ENCODE measurements at places on chromosomes 16 and 17. TPM values are rescaled to one million over a fixed set of nuclear protein-coding genes. Genes with fewer than 3 reads are reported as not detected.

DNA sequence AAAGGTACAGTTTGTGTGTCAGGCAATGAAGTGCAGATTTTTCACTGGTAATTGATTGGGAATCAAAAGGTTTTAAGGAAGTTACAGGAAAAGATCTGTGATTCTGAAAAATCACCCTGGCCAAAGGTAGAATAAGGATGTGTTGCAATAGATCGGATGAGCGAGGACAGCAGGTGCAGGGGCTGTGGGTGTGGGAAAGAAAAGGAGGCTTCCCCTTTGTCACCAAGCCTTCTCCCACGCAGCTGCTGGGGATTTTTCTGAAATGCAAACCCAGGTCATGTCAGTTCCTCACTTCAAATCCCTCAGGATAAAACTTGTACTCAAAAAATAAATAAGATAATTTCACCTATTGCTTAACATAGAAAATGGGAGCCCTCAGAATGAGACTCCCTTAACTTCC, 47.9 kb upstream of the ARHGAP17 start:
- no peak for DNase-seq

DNA sequence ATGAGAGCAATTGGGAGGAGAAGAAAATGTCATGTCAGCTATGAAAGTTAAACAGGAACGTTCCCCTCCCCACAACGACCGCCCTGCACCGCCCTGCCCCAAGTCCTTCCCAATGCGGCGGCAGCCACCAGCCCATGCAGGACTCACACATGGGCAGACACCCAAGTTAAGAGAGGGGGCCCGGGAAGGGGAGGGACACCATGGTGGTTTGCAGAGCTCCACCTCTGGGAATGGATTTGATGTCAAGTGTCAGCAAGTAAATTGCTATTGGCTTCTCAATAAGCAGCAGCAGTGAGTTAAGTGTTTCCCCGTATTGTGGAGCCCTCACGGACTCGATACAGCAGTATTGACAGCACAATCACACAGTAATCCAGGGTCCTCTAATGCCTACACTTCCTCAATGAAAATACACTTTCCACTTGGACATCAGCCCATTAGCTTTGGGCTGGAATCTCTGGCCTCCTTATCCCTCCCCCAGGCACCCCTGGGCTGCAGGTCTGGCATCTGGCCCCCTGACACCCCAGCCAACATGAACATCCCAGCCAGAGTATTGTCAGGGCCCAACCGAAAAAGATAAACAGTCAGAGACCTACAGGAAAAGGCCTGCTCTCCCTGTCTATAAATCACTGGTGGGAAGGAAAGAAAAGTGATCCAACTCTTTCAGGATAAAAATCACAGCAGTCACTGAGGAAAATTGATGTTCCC, 22.6 kb downstream of the ZFHX3 start:
- DNase-seq: peak; percentile 48

GRCh38 chr16:4263504-4264436, 9.1 kb downstream of the TFAP4 start:
- DNase-seq: peak; percentile 77

DNA sequence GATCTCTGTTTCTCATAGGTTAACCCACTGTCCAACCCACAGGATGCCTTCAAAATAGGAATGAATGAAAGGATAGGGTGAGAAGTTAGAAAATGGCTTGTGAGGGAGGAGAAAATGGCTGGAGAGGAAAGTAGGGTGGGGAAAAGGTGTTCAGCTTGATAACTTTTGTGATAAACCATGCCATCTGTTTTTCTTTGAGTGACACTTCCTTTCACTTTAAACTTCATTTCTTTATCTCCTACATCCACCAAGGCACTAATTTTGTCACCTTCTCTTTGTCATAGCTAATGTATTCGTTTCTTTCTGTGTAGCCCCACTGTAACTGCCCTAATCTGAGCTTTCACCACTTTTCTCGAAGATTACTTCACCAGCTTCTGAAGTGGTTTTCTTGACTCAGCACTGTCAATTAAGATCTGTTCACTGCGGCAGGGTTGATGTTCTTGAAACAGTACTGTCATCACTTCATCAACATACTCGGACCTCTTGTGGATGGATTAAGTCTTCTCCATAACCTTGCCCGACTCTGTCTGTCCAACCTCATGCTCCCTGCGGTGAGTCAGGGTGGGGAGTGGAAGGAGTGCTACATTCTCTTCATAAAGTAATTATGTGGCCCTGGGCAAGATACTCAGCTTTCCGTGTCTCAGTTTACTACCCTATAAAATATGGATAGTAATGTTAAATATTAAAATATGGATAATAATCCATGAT, 5.5 kb upstream of the KRT10 start:
- no peak for DNase-seq

GRCh38 chr17:47733674-47734410, 806 bp downstream of the TBX21 start:
- DNase-seq: no peak

GRCh38 chr17:55319933-55320593, 55.3 kb downstream of the HLF start:
- no peak for DNase-seq

GRCh38 chr17:57877803-57878377, 28.0 kb upstream of the MRPS23 start:
- DNase-seq: no peak

DNA sequence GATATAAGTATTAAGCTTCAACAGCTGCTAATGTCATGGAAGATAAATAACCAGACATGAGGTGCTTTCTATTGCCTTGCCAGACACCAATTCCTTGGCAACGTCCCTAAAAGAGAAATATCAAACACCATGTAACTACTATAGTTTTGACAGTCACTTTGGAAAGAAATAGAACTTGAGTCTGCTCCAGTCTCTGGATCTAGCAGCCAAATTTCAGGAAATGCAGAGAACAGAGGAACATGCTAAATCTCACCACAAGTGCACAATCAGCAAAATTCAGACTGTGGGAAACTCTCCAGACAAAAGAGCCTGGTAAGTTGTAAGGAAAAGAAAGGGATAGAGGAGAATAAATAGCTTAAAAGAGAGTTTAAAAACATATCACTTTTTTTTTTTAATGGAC, 28.4 kb upstream of the TANC2 start:
- DNase-seq: no peak

- DNase-seq: no peak
These were observed 229.6 kb downstream of the PARN start for GRCh38 chr16:14400285-14400977.

- no peak for DNase-seq
These were observed 19.0 kb downstream of the PPM1D start for GRCh38 chr17:60618854-60619526.

GRCh38 chr17:58966208-58966607, 140.5 kb downstream of the TRIM37 start:
- no peak for DNase-seq

DNA sequence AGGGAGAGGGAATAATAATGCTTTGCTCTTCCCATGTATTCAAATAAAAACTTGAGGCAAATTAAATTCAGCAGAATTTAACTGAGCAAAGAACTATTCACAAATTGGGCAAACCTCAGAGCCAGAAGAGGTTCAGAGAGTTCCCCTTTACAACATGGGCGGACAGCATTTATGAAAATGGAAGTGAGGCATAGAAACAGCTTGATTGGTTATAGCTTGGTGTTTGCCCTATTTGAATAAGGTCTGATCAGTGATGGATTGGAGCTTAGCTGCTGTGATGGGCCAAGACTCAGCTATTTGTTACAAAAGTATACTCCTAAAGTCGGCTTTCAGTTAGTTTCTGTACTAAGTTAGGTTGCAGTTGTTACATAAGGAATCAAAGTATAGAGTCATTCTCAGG, 63.0 kb downstream of the TMEM100 start:
- no peak for DNase-seq

DNA sequence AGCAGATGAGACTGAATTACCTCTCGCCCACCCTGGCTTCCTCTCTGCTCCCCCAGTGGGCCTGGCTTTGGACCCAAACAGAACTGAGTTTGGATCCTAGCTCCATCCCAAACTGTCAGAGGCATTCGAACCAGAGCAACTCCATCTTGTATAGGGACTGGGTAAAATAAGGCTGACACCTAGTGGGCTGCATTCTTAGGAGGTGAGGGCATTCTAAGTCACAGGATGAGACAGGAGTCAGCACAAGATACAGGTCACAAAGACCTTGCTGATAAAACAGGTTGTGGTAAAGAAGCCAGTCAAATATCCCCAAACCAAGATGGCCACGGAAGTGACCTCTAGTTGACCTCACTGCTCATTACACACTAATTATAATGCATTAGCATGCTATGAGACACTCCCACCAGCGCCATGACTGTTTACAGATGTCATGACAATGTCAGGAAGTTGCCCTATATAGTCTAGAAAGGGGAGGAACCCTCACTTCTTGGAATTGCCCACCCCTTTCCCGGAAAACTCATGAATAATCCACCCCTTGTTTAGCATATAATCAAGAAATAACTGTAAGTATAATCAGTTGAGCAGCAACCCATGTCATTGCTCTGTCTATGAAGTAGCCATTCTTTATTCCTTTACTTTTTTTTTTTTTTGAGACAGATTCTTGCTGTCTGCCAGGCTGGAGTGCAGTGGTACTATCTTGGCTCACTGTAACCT, 44.4 kb downstream of the LYRM1 start:
- DNase-seq: no peak

GRCh38 chr16:86892509-86892908, 314.2 kb downstream of the FOXL1 start:
- no peak for DNase-seq

DNA sequence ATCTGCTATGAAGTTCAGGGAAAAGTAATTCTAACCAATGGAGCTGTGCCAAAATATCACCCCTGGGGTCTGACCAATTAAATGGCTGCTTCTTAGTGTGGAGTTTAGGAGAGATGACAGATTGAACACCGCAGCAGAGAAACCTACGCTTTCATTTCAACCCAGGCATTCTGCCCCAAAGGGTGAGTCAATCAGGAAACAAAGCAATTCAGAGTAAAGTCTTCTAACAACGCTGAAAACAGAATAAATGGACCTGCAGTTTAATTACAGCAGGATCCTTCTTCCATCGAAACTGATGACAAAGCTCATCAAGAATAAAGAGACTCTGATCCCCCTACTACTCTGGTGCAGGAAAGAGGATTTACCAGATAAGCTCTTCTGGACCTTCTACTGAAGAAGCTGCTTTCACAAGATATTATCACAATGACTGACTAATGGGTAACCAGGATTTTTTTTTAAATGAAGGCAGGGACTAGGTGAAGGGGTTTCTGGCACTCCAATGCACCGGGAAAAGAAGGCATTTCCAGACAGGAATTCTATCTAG, 16.7 kb downstream of the RFFL start:
- no peak for DNase-seq

GRCh38 chr16:84074721-84075120, 32.1 kb upstream of the SLC38A8 start:
- DNase-seq: peak; percentile 52

- DNase-seq: peak; percentile 81
These were observed 6.9 kb upstream of the PIRT start for GRCh38 chr17:10844621-10845387.

GRCh38 chr17:74601944-74602572, 10.0 kb upstream of the CD300LD start:
- DNase-seq: no peak

DNA sequence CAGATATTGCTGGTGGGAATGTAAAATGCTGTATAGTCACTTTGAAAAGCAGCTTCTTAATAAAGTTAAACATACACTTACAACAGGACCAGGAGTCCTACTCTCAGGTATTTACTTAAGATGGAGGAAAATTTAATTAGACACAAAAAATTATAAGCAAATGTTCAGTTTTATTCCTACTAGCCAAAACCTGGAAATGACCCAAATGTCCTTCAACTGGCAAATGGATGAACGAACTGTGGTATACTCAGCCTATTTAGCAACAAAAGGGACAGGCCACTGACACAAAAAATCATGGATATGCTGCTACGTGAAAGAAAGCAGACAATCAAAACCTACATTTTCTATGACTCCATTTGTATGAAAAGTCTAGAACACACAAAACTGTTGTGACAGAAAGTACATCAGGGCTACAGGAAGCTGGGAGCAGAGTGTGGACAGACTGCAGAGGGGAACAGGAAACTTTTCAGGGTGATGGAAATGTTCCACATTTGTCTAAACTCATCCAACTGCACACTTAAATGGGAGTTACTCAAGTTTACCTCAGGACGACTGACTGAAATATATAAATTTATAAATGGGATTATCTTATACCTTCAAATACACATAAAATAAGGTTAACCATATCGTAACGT, 49.3 kb upstream of the MNT start:
- no peak for DNase-seq

DNA sequence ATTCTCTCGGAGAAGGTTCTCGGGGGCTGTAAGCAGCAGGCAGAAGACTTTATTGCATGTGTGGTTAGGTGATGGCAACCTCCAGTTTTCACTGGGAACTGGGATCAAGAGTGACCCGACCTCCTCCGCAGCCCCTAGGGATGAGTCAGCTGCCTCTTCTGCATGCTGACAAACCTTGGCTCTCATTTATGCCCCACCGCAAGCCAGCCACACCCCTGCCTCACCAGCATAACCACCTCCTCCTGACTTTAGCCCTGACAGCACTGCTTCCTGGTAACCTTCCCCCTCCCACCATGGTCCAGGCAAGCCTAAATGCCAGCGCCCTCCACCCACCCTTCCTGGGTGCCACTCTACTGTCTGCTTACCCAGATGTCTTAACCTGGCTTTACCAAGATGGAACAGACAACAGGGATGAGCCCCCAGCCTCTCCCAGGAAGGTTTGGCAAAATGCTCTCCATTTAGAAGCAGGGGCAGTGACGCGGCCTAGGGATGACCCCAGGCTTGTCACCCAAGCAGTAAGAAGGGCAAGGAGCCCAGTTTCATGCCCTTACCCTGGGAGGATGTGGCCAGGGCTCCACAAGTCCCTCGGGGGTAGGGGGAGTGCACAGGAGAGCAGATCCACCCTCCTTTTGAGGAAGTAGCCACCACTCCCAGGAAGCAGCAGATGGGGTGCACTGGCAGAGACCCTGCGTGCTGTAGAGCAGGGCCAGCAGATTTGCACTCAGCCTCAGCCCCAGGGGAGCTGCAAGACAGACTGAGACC, 73.5 kb downstream of the GOSR1 start:
- no peak for DNase-seq

- DNase-seq: no peak
These were observed 360.7 kb downstream of the PMP22 start for GRCh38 chr17:14904386-14904785.

DNA sequence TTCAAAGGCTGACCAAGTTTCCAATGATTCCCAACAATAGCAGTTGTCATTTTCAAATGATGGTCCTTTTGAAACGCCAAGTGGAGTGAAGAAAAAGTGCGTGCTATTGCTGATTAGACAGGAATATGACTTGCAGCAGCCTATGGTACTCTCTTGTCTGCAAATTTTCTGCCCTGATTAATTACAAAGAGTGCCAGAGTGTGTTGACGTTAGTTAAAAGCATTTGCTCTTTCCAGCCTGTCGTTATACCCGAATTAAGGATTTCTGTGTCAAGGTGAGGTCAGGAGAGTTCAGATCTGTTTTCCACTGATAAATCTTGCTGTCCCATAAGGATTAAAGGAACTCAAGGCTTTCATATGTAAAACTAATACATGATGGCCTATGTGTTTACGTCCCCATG, 75.0 kb upstream of the ADAMTS18 start:
- no peak for DNase-seq

Gene VASN
- 10.6 TPM for total RNA-seq

Gene DRC7
- not detected for total RNA-seq

Gene MYL4
- 5,418 TPM for total RNA-seq

Gene PSMD3
- total RNA-seq: 69.0 TPM

Gene YBX2
- total RNA-seq: 1.2 TPM

Gene NUP88
- 28.0 TPM for total RNA-seq

Gene SCARF1
- 10.7 TPM for total RNA-seq
